ENCODE measurements at places on chromosomes 11 and 22.

GRCh38 chr22:22842085-22842484 lies 45.5 kb upstream of the IGLL5 start:
- DNase-seq = no peak

DNA sequence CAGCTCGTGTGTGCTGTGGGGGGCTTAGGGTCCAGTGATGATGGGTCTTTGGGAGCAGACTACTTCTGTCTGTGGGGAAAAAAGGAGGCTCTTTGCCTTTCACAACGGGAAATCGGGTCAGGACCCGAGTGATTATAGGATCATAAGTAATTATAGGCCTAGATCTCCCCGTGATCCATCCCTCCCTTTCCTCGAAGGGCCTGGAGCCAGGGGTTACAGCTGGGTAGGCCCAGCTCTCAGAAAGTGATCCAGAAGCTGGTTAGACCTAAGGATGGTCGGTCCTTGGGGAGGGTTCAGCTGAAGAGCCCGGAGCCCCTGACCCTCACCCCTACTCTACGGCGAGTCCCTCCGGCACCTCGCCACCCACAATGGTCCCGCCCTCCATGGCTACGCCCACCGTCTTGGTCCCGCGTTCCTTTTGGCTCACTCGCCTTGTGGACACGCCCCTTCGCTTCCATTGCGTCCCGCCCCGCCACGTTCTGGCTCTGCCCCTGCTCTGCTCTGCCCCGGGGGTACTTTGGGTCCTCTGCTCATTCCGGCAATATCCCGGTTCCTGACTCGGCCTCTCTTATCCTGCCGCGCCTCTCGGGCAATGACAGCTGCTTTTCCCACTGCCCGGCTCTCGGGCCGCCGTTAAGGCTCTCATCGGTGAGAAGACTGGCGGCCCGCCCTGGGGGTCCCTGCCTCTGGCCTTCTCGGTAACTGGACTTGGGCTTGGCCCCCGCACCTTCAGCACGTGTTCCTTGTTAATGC lies 5.0 kb downstream of the IGSF22 start:
- DNase-seq = peak; percentile 44

DNA sequence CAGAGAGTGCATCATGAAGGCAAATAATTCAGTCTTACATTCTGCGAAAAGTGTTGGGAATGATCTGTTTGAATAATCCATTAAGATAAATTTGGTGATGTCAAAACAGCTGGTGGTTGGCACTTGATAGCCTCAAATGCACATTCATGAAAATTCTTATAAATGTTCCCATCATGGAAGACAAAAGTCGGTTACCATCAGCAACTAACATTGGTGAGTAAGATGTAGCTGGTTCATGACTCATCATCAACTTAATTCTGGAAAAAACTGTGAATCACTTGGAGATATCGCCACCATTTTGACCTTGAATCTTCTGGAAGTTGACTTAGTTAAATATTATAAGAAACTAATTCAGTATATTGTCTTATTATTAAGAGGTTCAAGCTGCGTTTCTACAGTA lies 11.2 kb downstream of the CRYBB1 start:
- DNase-seq = no peak

DNA sequence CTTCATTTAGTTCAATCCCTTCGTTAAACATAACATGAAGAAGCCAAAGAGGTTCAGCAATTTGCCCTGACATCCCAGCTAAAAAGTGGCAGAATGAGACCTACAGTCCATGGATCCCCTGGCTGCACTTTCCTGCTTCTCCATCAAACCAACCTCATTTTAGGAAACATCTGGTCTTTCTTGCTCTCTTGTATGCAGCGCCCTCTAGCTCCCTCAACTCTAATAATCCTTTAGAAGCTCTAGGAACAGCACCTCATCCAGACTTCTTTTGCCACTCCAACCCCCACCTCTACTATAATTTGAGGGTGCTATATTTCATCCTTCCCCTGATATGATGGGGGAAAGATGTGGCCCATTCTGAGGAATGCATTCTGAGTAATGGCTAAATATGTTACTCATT lies 7.4 kb downstream of the CNTF start:
- DNase-seq = peak; percentile 9

GRCh38 chr22:27959335-27960090 lies 40.5 kb upstream of the PITPNB start:
- DNase-seq = no peak

DNA sequence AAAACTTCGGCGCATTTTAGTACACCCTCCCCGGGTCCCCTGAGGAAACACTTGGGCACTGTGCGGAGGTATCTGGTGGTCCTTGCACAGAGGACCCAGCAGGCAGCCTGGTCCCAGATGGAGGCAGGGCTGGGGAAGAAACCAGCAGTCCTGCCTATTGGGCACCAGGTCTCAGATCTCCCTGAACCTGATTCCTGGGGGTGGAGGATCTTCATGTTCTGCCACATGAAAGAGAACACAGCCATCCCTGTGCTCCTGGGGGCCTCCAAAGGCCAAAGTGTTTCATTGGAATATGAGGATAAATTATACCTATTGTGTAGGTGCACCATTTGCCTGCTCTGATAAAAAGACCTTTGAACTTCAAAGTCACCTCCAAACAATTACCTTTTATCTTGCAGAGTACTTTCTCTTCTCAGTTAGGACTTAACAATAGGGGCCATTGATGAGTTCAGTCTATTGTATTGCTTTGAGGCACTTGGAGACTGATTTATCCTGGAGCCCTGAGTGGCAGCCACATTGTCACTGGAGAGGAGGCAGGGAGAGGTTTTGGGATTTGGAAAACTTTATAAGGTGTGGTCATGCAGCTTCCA lies 1.8 kb downstream of the RCN1 start:
- no peak for DNase-seq

DNA sequence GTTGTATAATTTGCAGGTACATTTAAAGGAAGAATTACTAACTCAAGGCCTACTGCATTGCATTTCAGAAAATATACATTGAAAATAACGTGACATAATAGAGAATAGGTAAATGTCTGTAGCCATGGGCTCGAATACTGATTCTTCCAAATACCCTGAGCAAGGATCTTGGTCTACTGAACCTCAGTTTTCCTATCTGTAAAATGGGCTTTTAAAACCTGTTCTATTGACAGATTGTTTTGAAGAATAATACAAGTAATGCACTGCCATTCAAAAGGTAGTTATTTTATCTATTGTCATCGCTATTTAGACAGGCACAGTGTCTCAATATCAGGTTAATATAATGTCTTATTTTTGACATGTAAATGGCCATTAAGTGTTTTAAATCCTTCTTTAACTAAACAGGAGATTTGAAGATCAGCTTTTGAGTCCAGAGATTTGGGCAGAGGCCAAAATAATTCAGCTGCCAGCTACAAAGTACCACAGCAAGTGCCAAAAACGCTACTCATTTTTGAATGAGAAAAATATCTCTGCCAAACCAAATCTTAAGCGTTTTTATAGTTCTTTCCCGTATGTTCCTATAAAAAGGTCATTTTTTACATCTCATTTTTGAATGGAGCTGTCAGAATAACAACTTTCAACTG lies 56.7 kb downstream of the CTSC start:
- DNase-seq = no peak

- DNase-seq = no peak
These were observed 22.5 kb downstream of the CAVIN3 start for GRCh38 chr11:6297831-6298230.

DNA sequence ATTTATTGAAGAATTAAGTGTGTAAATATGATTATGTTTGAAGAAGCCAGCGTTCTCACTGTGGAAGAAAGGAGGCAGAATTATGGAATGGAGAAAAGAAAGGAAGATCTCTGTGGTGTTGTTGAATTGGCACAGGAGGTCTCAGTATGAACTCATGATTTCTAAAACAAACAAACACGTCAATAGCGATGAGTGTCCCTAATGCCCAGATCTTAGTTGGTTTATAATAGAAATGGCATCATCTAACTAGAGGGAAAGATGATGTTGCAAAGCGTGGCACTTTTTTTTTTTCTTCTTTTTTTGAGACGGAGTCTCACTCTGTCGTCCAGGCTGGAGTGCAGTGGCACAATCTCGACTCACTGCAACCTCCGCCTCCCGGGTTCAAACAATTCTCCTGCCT lies 39.2 kb upstream of the SLN start:
- DNase-seq = no peak

DNA sequence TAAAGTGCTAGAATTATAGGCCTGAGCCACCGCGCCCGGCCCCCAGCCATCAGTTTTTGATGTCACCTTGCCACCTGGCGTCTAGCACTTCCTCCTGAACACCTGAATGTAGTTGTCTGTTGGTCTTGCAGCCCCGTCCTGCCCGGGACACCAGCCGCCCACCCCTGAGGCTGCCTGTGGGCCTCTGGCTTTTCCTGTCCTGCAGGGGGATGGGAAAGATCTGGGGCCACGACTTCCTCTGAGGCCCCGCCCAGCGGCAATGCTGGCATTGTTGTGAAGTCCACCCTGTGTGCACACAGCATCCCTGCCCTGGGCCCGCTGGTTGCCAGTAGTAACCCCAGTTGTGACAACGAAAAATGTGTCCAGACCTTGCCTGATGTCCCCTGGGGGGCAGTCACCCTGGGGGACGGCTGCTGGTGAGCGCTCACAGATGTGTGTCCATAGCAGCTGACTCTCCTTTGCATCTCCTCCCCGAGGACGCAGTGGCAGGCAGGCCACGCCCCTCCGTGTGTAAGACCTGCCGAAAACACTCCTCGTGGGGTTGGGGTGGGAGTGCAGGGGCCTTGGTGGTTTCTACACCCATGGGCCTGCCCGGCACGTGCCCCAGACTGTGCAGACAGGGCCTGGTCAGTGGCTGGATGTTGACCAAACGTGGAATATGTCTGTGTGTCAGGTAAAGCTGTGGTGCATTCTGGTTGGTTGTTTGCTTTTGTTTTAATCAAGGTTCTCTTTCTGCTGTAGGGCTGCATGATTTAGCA lies 6.8 kb downstream of the SELENOO start:
- DNase-seq = no peak

- DNase-seq = no peak
These were observed 11.1 kb downstream of the NEAT1 start for GRCh38 chr11:65433657-65434056.

- no peak for DNase-seq
These were observed 6.9 kb upstream of the TIMP3 start for GRCh38 chr22:32794449-32795213.

DNA sequence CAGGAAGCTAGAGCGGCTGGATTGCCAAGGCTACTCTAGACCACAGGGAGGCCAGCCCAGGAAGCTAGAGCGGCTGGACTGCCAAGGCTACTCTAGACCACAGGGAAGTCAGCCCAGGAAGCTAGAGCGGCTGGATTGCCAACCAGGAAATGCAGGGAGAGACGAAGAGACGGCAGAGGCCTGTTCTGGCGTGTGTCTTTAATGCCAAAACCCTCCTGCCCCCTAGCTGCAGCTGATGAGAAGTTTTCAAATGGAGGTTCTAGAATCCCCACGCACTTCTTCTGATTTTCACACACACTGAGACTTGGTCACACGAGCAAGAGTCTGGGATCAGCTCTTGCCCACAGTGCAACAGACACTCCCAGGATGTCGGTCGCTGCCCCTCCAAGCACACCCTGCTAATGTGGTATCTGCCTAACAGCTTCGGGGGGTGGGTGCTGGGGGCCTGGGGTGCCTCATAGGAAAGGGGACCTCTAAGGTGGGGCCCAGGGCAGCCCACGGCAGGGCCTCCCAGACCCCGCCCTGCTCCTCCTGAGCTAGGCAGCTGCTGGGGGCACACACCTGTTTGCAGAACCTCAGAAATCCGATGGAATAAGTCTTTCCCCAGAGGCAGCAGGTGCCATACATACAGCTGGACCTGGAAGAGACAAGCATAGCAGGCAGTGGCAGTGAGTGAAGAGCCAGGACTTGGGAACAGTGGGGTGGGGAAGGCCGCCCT lies 28.5 kb downstream of the MAFF start:
- peak; percentile 54 for DNase-seq

GRCh38 chr11:72574548-72575460 lies 99.4 kb downstream of the PDE2A start:
- no peak for DNase-seq

DNA sequence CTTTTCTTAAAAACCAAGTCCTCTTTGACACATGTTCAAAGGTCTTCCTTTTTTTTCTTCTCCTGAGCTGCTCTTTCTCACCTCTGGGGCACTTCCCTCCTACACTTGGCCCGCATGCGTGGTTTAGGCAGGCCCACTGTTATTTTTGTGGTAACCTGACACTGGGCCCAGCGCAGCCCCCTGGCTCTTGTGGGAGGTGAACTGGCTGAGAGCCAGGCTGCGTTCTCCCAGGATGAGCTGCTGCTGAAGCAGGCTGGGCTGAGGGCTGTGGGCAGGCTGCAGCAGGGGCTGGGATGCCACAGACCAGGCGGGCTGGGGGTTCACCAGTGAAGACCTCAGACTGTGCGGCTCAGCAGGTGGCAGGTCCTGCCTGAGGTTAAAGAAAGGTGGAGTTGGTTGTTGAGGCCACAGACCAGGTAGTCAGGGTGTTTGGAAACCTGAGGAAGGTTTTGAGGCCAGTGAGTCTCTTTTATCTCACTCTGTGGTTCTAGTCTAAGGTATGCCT lies 72.4 kb downstream of the TEAD1 start:
- DNase-seq = no peak

GRCh38 chr11:66015936-66016792 lies 4.4 kb downstream of the CST6 start:
- no peak for DNase-seq

DNA sequence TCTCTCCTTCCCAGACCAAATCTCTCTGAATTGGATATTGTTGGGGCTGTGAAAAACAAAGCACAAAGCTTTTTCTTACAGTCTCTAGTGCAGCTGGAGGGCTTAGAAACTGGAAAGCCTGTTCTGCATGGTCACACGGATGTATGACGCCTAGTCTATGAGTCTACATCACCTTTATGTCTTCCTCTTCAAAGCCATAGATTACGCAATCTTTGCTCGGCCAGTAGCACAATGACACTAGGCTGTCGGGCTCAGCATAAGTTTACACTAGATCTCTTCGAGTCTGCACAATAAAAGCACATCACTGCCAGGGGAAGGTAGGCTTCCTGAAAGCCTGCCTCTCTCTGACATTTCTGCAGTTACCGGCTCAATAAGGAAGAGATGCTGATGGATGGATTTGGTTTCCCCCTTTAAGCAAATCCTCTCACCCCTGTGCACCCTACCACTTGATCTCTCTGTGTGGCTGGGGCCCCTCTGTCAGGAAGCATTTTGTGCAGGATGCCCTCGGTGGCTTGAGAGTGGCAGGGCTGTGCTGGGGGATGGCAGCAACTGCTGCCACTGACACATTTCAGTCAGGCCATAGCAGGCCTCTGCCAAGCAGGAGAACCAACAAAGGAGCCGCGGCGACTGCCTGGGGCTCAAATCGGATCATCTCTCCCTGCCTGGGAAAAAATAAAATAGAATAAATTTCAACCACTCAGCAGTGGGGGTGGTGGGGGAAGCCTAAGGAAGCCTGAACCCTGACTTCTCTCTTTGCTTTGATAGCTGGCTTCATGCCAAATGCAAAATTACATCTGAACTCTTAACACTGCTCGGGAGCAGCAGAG lies 1272.8 kb downstream of the LRRC4C start:
- no peak for DNase-seq

GRCh38 chr11:83303316-83303715 lies 17.1 kb upstream of the CCDC90B start:
- no peak for DNase-seq

- DNase-seq = peak; percentile 70
These were observed 25.8 kb downstream of the KCNC1 start for GRCh38 chr11:17760102-17761029.
